ENCODE measurements at places on chromosomes 1 and 21.

- no peak for DNase-seq
Observed at GRCh38 chr1:42793824-42794223, 9.0 kb downstream of the TMEM269 start.

- no peak for DNase-seq
Observed at GRCh38 chr1:64192290-64192689, 11.1 kb upstream of the UBE2U start.

GRCh38 chr21:34519016-34519415 is 7.0 kb upstream of the KCNE1 start:
- no peak for DNase-seq

DNA sequence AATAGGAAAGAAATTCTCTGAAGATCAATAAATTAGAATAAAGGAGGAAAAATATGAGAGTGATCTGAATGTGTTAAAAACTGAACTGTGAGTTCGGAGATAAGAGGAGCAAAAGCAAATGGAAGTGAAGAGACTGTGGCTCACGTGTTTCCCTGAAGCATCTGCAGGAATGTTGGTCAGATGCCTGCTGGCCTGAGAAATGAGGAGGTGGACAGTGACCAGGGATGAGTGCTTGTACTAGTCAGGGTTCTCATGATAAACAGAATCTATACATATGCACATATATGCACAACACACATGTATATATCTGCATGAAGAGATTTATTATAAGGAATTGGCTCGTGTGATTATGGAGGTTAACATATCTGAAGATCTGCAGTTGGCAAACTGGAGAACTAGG is 103.4 kb upstream of the TIAM1 start:
- DNase-seq = no peak

DNA sequence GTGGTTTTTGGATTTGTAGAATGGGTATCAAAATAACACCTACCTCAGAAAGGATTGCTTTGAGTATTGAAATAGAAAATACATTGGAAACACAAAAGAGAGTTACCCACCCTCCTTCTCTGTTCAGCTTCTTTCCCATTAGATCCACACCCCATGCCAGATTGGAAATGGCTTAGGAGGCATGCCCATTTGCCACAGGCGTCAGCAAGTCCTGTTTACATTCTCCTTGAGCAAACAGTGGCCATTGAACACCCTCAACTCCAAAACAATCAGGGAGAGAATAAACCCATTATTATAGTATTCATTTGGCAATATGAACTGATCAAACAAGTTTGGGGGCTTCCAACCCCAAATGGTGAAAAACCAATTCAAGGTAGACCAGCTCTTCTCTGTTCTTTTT is 2.4 kb downstream of the ELAPOR1 start:
- DNase-seq = no peak

GRCh38 chr1:46813858-46814396 is 15.1 kb downstream of the CYP4B1 start:
- DNase-seq = no peak
